ENCODE measurements at places on chromosomes 1 and 21.

DNA sequence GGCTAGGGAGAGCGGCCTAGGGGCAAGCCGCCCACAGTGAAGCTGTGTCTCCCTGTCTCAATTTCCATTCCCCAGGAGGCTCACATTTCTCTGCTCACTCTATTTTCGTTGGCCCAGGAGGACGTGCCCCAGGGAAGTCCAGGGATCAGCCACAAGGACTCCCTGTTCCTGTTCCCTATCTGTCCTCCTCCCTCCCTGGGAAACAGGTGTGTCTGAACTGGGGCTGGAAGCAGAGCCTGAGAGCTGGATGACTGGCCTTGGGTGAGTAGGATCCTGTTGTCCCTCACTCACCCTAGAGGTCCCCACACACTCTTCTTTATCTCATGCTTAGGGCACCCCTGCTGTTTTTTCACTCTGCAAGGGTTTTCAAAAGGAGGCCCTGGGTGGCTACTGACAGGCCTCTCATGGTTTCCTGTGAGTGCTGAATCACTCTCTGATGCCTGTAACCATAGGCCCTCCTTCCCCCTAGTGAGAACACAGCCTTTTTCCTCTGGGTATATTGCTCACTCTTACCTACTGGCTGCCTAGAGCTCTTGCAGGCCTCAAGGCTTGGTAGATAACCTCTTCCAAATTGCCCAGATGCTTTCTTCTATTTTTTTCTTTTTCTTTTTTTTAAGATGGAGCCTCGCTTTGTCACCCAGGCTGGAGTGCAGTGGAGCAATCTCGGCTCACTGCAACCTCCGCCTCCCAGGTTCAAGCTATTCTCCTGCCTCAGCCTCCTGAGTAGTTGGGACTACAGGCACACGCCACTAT is 3.3 kb upstream of the UTP11 start:
- DNase-seq: peak; percentile 83

- no peak for DNase-seq
These were observed 74.8 kb downstream of the PLA2G4A start for GRCh38 chr1:186903374-186904136.

- no peak for DNase-seq
These were observed 99.6 kb upstream of the ZC3H11B start for GRCh38 chr1:219712506-219712905.

DNA sequence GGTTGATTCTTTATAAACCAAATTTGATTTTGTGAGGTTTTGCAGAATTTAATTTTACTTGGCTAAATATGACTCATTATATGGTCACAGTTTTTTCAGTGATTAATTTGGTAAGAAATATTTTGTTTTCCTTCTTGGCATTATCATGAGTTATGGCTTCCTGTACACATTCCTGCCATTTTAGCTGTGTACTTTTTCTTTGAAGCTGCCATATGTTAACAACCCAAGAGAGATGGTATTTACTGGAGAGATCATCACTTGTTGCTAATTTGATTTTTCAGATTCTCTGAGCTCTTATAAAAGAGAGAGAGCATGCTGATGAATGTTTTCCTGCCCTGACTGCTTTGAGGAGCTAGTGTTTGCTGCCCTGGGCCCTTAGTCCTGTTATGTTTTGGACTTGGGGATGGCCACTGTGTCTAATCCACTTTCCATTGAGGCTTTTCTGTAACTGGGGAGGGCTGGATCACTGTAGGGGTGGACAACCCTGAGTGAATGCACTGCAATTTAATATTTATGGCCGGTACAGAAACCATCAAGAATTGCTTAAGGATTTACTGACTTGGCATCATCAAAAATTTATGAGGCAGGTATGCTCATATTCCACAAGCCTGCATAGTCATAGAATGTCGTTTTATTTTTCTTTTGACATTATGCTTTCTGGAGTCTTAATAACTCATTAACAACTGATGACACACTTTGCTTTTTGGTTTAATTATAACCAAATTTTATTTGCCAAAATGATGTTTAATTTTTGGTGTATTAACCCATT is 200.9 kb downstream of the DISC1 start:
- DNase-seq: peak; percentile 94

DNA sequence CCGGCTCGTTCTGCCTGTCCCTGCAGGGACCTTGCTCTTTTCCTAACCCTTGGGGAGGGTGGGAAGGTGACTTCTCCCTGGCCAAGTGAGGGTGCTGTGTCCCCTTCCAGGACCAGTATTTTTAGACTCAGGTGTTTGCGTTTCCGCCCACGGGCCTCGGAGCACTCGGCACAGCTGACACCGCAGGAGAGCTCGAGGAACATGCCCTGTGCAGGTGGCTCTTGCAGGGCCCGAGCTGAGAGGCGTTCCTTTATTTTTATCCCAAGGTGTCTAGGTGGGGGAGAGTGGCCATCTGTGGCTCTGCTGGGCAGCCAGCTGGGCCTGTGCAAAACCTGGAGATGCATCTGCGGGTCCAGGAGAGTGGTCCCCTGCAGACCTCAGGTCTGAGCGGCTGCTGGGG is 16.0 kb downstream of the PLCH2 start:
- no peak for DNase-seq

DNA sequence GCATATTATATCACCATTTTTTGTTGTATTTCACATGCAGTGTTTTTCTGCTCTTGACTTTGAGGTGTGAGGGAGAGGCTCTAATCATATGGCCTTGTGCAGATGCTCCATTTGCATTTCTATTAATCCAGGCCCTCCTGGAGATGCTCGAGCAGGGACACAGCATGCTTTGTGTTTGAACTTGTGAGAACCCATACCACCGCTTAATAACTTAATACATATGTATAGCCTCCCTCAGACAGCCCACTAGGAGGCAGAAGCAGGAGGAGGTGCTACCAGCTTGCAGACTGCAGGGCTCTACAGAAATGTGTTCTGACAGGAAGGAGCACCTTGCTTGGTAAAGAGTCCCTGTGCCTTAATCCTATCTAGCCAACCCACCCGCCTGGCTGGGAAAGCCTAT is 155.2 kb downstream of the BARHL2 start:
- no peak for DNase-seq

- DNase-seq: no peak
These were observed 8.6 kb downstream of the CC2D1B start for GRCh38 chr1:52357397-52357796.

DNA sequence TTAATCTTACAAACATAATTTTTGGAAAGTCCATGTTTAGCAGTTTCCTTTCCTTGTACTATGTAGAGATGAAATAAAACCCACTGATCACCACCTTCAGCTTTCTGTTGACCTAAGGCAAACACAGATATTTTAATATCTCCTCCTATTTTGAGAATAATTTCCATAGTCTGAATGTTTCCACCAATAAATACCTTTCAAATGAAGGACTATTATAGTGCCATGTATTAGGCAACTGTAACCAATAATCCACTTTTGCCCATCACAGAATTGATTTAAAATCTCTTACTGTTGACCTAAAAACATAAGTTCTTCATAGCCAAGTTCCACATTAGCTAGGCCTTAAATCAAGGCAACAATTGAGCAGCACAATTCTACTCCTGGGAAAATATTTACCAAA is 1.8 kb downstream of the CDC42BPA start:
- no peak for DNase-seq

- no peak for DNase-seq
These were observed 673.0 kb downstream of the USP25 start for GRCh38 chr21:16402752-16403151.

DNA sequence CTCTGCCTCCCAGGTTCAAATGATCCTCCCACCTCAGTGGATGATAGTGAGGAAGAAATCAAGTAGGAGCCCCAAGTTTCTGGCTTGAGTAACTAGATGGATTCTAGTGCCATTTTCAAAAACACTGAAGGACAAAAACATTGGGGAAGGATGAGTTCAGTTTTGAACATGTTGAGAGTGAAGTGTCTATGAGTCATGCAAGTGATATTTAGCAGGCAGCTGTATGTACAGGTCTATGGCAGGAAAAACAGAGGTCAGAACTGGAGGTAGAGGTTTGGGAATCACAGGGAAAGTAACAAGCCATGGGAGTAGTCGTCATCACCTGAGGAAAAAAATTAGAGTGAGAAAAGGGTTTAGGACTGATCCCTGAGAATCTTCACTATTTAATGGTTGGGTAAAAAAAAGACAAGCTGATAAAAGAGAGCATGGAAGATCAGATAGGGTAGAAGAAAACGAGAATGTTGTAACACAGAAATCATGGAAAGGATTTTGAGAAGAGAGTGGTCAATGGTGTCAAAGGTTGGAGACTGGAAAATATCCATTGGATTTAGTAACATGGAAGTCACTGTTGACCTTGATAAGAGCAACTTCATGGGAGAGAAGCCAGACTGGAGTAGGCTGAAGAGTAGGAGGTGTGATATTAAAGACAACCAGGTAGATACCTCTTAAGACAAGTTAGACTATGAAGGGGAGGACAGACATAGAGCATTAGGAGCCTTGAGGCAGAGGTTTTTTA is 53.1 kb downstream of the DIPK1A start:
- no peak for DNase-seq

- peak; percentile 64 for DNase-seq
These were observed 20.0 kb downstream of the MEF2D start for GRCh38 chr1:156480411-156481192.

Measured in fibroblast of skin of scalp (primary cell).